Left lung (tissue), 14 donors: ENCODE measurements at places on chromosomes 13 and 19. TPM values are rescaled to one million over a fixed set of nuclear protein-coding genes. Genes with fewer than 3 reads are reported as not detected.

DNA sequence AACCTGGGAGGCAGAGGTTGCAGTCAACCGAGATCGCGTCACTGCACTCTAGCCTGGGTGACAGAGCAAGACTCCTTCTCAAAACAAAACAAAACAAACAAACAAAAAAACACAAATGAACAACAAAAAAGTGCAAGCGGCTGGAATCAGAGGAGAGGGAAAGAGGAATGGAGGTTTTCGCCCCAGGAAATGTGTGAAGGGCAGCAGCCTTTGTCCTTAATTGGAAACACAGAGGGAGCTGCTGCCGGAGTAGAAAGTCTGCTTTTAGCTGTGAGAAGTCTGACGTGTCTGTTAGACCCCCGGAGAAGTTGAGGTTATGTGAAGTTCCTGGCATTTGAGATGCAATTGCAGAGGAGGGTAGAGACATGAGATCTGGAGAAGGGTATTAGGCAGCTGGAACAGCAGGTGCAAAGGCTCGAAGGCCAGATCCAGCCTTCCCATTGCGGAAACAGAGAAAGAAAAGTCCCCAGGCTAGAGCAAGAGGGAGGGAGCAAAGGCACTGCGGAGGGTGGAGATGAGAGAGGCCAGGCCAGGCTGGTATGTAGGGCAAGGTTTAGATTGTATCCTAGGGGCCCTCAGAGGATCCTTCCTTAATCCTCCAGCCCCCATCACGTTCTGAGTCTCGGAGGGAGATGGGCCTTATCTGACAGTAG lies 473 bp downstream of the TMIGD2 start:
- DNase-seq = no peak

- no peak for DNase-seq
Measured at GRCh38 chr19:23561341-23561740, 125.7 kb downstream of the ZNF675 start.

DNA sequence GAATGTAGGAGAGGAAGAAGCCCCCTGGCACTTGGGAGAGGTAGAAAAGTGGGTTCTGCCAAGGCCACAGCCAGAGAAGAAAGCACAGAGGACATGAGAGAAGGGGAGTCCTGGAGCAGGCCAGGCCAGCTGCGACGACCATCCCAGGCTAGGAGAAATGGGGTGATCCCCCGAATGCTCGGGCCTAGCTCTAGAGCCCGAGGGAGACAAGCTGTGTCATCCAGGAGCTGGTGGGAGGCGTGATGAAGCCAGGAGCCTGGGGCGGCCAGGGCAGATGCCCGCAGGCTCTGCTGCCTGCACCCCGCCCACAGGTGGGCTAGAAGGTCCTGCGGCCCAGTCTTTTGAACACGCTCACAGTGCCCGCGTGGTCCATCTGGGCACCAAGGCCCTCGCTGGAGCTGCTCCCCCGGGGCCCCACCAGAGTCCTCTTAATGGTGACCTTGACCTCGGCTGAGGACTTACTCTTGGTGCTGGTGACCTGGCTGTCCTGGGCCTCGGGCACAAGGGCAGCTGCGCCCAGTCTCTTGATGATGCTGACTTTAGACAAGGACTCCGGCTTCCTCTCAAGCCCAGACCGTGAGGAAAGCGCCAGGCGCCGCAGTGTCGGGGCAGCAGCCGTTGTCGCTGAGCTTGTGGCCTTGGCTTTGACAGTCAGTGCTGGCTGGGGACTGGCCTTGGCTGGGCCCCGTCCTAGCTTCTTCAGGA lies 26.5 kb downstream of the C19orf47 start:
- no peak for DNase-seq

DNA sequence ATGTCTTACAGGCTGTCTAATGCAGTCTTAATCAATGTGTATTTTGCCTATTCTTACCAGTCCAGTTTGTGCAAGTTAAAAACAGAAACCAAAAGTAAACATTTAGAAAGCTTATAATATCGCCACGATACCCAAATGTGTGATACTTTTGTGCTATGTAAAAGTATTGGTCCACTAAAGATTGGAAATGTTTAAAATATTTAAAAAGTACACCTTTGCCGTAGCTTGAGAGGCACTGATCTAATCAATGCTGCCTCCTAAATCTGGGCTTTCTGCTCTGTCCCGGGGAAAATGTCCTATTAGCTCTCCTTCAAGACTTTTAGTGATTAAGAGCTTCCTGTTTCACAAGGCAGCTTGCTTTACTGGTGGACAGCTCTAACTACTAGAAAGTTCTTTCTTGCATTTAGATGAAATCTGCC lies 64.7 kb downstream of the DNAJC15 start:
- no peak for DNase-seq

DNA sequence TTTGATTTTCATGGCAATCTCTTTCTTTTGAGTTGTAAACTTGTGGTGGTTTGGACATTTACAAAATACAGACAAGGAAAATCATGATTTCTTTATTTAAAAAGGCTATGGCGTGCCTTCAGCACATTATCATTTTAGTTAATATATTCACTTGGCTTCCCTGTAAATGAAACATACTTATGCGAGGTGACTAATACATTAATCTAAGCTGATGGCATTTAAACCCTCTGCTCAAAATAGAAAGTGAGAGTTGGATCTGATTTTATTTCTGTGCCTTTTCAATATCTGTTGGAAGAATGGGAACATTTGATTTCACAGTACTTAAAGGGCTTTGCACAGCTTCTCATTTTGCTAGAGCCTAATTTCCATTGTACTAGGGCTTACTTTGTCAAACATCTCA lies 289.8 kb downstream of the MTUS2 start:
- DNase-seq = no peak

GRCh38 chr13:102289606-102290005 lies 112.2 kb downstream of the FGF14 start:
- no peak for DNase-seq

- DNase-seq = no peak
Measured at GRCh38 chr13:23915308-23915707, 18.0 kb upstream of the C1QTNF9B start.

DNA sequence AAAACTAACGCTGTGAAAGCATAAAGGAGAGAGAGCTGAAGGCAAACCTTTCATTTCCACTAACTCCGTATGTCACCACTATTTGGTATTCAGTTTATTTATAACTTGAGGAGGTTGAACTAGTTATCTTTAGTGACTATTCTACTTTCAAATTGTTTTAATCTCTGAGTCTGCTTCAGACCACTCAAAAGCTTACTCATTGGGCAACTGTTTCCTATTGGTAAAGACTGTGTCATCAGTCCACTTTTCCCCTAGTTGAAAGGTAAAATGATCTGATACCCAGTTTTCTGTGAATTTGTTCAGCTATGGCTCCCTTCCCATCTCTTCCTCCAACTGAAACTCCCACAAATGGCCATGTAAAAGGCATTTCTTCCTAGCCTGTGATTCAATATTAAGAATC lies 39.1 kb downstream of the TEX26 start:
- no peak for DNase-seq

DNA sequence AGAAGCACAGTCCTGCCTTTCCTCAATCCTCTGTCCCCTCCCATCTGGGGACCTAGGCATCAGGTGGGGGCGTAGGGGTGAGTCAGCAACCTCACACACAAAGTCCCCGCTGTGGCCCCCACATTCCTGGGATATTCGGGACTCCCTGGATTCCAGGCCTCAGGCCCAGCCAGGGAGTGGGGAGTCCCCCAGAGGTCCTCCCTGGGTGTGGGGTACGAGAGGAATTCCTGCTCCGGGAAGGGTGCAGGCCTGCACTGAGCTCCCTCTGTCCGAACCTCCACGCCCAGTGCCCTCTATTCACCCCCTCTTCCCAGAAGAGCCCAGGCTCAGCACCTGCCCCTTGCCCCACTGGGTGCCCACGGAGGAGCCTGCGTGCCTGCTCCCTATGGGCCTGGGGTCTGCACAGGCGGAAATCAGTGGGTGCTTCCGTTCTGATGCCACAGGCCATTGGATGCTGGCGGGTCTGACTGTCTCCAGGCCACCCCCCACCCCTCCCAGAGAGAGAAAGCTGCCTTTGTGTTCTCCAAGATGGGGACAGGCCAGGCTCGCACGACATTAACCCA lies 3.4 kb downstream of the CADM4 start:
- no peak for DNase-seq

GRCh38 chr19:3506384-3507340 lies 551 bp downstream of the FZR1 start:
- peak; percentile 57 for DNase-seq

DNA sequence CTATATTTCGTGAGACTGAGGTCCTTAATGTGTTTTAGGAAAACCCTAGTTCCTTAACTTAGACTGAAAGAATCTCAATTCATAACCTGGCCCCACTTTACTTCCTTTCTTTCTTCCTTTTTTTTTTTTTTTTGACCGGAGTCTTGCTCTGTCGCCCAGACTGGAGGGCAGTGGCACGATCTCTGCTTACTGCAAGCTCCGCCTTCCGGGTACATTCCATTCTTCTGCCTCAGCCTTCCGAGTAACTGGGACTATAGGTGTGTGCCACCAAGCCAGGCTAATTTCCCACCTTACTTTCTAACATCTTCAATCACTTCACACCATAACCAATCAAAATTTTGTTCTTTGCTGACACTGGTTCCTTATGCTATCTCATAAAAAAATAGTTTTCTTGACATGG lies 2097.0 kb downstream of the PCDH9 start:
- DNase-seq = no peak

GRCh38 chr19:10643172-10643967 lies 10.8 kb upstream of the ILF3 start:
- no peak for DNase-seq

GRCh38 chr13:104466016-104466415 lies 1399.8 kb upstream of the SLC10A2 start:
- no peak for DNase-seq

DNA sequence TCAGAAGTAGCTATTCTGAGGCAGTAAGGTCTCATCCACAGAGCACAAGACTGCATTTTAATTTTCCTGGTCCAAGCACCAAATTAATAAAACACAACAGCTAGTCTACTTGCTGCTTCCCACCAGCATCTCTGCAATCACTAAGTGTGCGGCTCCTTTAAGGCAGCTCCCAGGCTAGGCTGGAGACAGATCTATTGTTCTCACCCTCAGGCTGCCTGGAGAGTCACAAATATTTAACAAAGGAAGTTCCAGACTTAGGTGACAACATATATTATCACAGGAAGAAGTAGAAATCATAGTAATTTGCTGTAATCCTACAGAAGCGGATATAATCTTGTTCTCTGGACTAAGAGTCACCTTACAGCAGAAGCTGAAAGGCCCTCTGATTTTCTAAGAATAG lies 2.2 kb upstream of the EID2 start:
- DNase-seq = no peak

DNA sequence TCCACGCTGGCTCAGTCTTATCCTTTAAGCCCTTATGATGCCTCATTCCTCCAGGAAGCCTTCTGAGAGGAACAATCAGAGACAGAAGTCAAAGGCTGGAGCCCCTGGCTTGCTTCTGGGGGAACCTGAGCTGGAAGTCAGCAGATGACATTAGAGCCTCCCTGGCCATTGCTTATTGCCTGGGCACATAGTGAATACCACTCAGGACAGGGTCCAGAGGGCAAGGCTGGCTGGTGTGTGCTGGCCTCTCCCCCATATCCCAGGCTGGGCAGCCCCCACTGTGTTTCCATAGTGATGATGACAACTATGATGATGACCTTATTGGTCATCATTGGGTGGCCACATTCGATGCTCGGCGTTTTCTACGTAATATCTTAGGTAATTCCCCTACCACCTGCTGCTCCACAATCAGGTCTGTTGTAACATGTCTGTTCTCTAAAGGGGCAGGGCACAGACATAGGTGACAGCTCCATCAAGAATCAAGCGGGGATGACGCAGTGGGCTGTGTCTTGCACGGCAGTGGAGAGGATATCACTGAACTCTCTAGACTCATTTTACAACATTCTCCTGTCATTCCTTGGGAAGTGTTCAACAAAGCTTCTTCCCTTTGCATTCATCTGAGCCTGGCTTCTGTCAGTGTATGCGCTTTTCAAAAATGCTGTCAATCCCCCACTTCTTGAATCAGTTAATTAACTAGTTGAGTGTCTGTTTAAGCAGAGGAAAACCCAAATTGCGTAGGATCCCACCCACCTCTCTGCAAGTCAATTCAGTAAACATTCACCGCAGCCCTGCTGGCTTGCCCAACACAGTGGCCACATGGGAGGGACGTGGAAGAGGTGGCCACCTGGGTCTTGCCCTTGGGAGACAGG lies 89.4 kb upstream of the TSHZ3 start:
- DNase-seq = no peak

DNA sequence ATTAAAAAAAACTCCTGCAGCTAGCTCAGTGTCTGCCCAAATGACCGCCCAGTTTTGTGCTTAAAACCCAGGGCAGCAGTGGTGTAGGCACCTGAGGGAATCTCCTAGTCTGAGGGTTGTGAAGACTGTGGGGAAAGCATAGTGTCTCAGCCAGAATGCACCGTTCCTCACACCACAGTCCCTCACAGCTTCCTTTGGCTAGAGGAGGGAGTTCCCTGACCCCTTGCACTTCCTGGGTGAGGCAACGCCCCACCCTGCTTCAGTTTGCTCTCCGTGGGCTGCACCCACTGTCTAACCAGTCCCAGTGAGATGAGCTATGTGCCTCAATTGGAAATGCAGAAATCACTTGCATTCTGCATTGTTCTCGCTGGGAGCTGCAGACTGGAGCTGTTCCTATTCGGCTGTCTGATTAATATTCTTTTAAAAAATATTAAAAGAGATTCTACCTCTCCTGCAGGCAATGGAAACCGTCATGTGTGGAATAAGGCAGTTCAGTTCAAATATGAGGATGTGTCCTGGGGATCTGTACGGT lies 645.7 kb downstream of the FGF9 start:
- no peak for DNase-seq

DNA sequence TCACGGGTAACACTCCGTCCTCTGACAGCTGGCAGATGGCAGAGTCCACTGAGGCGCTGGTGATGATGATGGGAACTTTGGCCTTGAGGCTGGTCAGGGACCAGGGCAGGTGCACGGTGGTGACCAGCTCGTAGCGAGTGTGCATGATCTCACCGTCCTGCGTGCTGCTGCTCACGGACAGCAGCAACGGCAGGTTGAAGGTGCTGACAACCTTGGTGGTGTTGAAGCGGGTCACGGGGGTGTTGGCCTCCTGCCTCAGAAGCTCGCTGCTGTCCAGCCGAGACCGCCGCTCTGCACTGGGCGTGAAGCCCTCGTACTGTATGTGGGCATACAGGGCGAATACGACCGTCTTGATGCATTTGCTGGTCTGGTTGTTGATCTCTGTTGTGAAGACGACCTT lies 11.6 kb downstream of the ARRDC5 start:
- DNase-seq = no peak

GRCh38 chr13:27976362-27977091 lies 7.4 kb upstream of the CDX2 start:
- no peak for DNase-seq

SPACA4 gene
- total RNA-seq = not detected

ICAM4 gene
- 17.9 TPM for total RNA-seq

GSX1 gene
- total RNA-seq = not detected

LRRC4B gene
- 2.8 TPM for total RNA-seq

NPHS1 gene
- total RNA-seq = 0.08 TPM

KIR3DL2 gene
- 0.42 TPM for total RNA-seq

GPR12 gene
- not detected for total RNA-seq

CGB2 gene
- not detected for total RNA-seq

OR4F17 gene
- not detected for total RNA-seq

ZNF555 gene
- total RNA-seq = 6.6 TPM

ICAM5 gene
- total RNA-seq = 25.7 TPM

RYR1 gene
- 3.9 TPM for total RNA-seq

GPR180 gene
- 7.5 TPM for total RNA-seq
